Left ventricle myocardium inferior (tissue), 1 donor: ENCODE measurements at places on chromosomes 13 and 19. TPM values are rescaled to one million over a fixed set of nuclear protein-coding genes. Genes with fewer than 3 reads are reported as not detected.

DNA sequence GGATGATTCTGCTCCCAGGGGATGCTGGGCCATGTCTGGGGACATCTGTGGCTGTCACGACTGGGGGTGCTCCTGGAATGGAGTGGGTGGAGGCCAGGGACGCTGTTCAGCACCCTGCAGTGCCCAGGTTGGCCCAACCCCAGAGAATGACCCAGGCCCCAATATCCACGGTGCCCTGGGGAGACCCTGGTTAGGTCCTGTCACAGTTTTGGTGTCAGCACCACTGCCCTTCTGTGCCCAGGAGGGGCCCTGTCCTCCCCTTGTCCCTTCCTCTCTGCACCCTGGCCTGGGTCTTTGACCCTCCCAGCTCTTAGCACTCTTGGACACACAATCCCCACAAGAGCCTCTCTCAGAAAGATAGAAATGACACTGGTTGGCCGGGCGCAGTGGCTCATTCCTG is 85.3 kb downstream of the GADD45B start:
- H3K27ac ChIP-seq, result no peak overlapping the region
- peaks cover 8% of the 10 kb centered on the region for H3K4me1 ChIP-seq
- no peaks in the 10 kb centered on the region for H3K27me3 ChIP-seq
- peak; percentile 2 for DNase-seq
- no peaks in the 10 kb centered on the region for H3K36me3 ChIP-seq

ATP13A1 gene
- 16.5 TPM for total RNA-seq

ZNF610 gene
- total RNA-seq, result 5.1 TPM

KLK2 gene
- not detected for total RNA-seq

GRCh38 chr13:24228852-24229458 is 68.4 kb downstream of the SPATA13 start:
- no peak for DNase-seq
- no peaks in the 10 kb centered on the region for H3K36me3 ChIP-seq
- no peak overlapping the region for H3K27ac ChIP-seq
- H3K4me1 ChIP-seq, result peaks cover 21% of the 10 kb centered on the region
- H3K4me3 ChIP-seq, result no peak overlapping the region
